Thoracic aorta (tissue), 2 donors: ENCODE measurements at places on chromosomes 6 and 20. TPM values are rescaled to one million over a fixed set of nuclear protein-coding genes. Genes with fewer than 3 reads are reported as not detected.

GRCh38 chr20:32338665-32339064, 19.5 kb upstream of the ASXL1 start:
- H3K4me3 ChIP-seq = no peak overlapping the region
- H3K36me3 ChIP-seq = no peaks in the 10 kb centered on the region
- no peak for DNase-seq
- peaks cover 11% of the 10 kb centered on the region for H3K4me1 ChIP-seq

- H3K27me3 ChIP-seq = no peaks in the 10 kb centered on the region
- DNase-seq = no peak
- no peak overlapping the region for H3K27ac ChIP-seq
- H3K4me1 ChIP-seq = no peaks in the 10 kb centered on the region
These were observed 16.8 kb upstream of the CDH22 start for GRCh38 chr20:46324960-46325703.

DNA sequence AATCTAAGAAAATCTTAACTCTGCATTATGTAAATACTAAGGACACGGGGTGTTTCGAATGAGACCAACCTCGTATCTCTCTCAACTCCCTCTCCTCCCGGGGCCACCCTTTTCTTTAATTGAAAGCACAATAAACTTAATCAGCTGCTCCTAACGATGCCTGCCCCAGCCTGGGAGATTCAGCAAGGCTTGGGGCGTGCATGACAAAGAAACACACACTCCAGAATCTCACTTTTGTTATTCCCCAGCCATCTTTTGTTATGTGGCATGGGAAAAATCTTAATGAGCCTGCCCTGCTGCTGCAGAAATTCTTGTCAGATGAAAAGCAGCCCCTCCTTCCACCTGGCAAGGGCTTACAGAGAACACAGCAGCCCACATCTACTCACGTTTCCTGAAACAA, 117.4 kb downstream of the TTLL2 start:
- DNase-seq = no peak
- H3K36me3 ChIP-seq = no peaks in the 10 kb centered on the region
- H3K4me3 ChIP-seq = no peak overlapping the region
- H3K4me1 ChIP-seq = no peaks in the 10 kb centered on the region
- H3K27me3 ChIP-seq = no peaks in the 10 kb centered on the region
- H3K27ac ChIP-seq = no peak overlapping the region

DNA sequence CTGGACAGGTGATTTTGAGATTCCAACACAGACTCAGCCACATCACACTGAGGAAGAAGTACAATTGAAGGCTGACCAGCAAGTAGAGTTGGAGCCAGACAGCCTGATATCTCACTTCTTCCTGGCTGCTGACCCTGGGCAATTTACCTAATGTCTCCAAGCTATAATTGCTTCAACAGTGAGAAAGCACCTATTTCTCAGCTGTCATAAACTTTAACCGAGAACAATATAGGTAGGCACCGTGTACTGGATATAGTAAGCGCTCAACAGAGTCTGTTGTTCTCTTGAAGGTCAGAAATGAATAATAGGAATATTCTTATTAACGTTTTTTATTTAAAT, 28.3 kb downstream of the STX7 start:
- DNase-seq = no peak
- H3K27me3 ChIP-seq = no peaks in the 10 kb centered on the region
- H3K36me3 ChIP-seq = no peaks in the 10 kb centered on the region
- H3K4me3 ChIP-seq = no peak overlapping the region

DNA sequence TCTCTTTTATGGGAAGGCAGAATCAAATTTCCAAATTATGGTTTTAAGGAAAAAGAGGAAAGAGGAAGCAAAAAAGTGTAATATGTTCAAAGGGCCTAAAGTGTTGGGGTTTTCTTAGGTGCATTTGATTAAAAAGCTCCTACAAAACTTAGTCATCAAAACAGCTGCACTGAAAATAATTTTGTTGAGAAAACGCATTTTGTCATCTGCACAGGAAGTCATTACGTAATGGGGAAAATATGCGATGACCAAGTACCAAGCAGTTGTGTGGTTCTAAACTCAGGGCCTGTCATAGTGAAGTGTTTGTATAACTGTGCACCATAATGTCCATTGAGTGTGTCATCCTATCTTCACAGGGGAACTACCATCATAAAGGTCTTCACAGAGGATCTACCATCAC, 15.6 kb downstream of the HAO1 start:
- H3K36me3 ChIP-seq = no peaks in the 10 kb centered on the region
- no peak overlapping the region for H3K27ac ChIP-seq

GRCh38 chr6:4093288-4093687, 14.4 kb upstream of the FAM217A start:
- H3K36me3 ChIP-seq = no peaks in the 10 kb centered on the region
- DNase-seq = no peak
- no peak overlapping the region for H3K4me3 ChIP-seq
- no peaks in the 10 kb centered on the region for H3K27me3 ChIP-seq

GRCh38 chr20:48653706-48654051, 174.1 kb downstream of the PREX1 start:
- DNase-seq = no peak
- no peak overlapping the region for H3K4me3 ChIP-seq
- H3K27me3 ChIP-seq = no peaks in the 10 kb centered on the region
- peaks cover 79% of the 10 kb centered on the region for H3K36me3 ChIP-seq

DNA sequence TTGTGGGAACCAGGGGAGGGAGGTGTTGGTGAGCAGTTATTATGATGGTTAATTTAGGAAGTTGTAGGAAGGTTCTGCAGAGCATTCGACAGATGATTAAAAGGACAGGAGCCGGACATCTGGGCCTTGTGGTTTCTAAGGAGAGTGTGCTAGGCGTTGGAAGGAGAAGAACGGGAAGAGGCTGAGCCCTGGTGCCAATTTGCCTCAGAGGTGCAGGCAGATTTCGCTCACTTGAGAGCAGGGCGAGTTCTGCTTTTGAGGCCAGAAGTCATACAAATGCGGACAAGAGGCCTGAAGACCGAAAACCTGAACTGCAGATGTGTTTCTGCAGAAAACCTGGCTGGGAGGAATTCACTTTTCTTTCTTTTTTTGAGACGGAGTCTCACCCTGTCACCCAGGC, 30.5 kb upstream of the RPS6KA2 start:
- no peaks in the 10 kb centered on the region for H3K4me1 ChIP-seq
- H3K36me3 ChIP-seq = no peaks in the 10 kb centered on the region
- H3K4me3 ChIP-seq = no peak overlapping the region
- no peaks in the 10 kb centered on the region for H3K27me3 ChIP-seq
- H3K27ac ChIP-seq = no peak overlapping the region
- no peak for DNase-seq

Gene MAP3K7
- total RNA-seq = 21.5 TPM

Gene C20orf141
- not detected for total RNA-seq

Gene CLDN20
- not detected for total RNA-seq

Gene BNIP5
- not detected for total RNA-seq

Gene GNMT
- total RNA-seq = 3.3 TPM
